Effector memory CD4-positive, alpha-beta T cell (primary cell): ENCODE measurements at places on chromosomes 3 and 15.

DNA sequence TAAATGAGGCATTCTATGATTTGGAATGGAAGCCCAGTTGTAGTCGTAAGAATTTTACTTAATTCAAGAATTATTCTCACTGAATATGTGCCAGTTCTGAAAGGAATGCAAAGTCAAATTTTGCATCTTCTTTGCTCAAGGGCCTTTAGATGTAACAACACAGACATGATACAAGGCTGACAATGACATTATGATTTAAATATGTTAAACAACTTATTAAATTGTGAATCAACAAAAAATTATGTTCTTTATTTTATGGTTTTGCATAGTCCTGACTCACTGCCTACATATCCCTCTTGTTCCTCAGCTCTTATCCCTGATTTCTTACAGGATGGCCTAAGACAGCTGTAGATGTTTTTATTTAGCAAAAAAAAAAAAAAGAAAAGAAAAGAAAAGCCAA is 170.9 kb upstream of the NR2E3 start:
- no peak for DNase-seq

DNA sequence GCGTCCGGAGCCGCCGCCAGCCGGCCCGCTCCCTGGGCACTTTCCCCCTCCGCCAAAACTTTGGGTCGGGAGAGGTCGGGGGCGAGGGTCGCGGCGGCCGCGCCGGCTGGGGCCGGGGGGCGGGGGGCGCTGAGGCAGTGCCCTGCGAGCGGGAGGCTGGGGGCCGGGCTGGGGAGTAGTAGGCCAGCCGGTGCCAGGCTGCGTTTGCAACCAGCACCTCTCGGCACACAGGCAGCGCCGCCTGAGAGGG is 452 bp downstream of the BBX start:
- DNase-seq, result no peak

DNA sequence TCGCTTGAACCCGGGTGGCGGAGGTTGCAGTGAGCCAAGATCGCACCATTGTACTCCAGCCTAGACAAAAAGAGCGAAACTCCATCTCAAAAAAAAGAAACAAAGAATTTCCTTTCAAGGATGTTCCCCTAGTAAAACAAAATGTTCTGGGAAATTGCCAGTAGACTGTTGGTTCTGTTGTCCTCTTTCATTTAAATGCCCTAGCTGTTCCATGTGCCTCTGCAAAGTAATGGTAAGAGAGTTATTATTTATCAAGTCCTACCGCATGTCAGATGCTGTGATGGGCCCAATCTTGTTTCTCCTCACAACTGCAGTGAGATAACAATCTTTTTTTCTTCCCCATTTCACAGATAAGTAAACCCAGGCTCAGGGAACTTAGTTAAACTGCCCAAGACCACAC is 254.3 kb upstream of the TPM1 start:
- no peak for DNase-seq

GRCh38 chr3:64098670-64099069 is 75.4 kb upstream of the PSMD6 start:
- DNase-seq, result no peak

- no peak for DNase-seq
These were observed 66.4 kb downstream of the TCF12 start for GRCh38 chr15:56984681-56985481.

GRCh38 chr3:66722675-66723074 is 221.9 kb upstream of the LRIG1 start:
- no peak for DNase-seq

- DNase-seq, result peak; percentile 65
These were observed 315.7 kb upstream of the PROK2 start for GRCh38 chr3:72100601-72101187.

- no peak for DNase-seq
These were observed 113.8 kb downstream of the ADAMTSL3 start for GRCh38 chr15:83767741-83768140.

GRCh38 chr3:195753581-195753980 is 32.8 kb downstream of the MUC20 start:
- DNase-seq, result no peak
